MG63 (cell line): ENCODE measurements at places on chromosomes 4 and X. TPM values are rescaled to one million over a fixed set of nuclear protein-coding genes. Genes with fewer than 3 reads are reported as not detected.

DNA sequence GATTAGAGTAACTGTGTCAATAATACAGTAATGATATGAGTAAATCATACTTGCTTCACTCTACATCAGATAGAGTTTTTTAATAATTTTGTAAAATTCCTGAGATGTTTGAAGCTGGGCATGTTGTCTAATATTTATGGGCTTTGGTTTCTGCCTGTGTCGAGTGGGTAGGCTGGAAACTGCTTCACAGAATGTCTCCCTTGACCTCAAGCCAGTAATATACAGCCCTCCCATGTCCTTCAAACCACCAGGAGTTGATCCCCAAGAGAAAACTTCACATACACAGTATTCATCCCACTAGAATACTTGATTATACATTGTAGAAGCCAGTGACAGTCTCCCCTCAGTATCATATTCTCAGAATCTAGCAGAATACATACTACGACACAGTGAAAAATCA is 284.8 kb upstream of the TENM3 start:
- no peak for DNase-seq

DNA sequence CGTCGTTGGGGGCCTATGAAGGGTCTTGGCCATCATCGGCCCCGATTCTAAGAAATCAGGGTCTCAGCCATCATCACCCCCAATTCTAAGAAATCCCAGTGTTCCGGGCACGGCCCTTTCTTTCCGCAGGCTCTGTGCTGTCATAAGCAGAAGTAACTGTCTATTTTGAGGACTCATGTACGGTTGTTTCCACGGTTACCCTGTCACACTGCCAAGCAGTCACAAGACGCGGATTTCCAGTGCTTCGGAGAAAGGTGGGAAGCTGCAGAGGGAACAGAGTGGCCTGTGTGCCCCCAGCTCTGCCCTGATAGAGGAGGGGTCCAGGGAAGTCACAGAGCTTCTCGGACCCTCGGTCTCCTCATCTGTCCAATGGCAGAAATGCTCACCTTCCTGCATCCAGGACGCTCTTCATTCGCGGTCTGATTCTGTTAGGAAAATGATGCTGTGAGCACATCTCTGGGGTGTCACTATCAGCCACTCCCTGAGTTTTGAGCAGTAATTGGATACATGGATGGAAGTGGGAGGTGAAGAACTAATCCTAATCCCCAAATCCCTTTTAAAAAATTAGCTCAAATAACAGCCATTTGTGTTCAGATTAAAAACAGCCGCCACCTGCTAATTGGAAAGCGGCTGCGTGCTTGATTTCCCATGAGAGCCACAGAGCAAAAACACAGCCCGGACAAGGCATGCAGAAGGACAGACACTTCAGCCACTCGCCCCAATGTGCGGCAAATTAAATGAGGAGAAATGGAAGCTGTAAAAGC is 73.1 kb downstream of the WFS1 start:
- no peak for DNase-seq

DNA sequence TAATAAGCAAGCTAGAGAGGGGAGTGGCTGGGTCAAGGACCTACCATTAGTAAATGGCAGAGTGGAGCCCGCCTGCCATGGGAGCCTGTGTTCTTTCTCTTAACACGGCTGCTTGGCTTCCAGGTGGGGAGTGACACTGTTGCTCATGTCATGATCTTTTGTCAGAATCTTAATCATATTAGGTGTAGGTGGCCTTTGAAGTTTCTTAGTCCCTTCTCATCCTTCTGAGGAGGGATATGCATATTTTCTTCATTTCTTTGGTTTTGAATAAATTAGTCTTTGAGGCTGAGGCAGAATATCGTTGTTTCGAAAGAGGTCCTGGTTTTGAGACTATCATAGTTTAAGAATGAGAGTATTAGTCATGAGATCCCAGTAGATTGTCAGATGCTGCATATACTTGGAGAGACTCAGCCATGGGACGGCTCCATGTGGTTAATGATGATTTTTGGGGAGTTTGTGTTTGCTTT is 28.9 kb downstream of the SNX25 start:
- no peak for DNase-seq

The STPG2 gene
- not detected in 2 replicates for total RNA-seq

The TRMT2B gene
- 21.9 and 27.7 TPM in 2 replicates for total RNA-seq

GRCh38 chr4:149700272-149700671 is 115.4 kb downstream of the IQCM start:
- DNase-seq = no peak

The RAP2C gene
- total RNA-seq = 9.7 and 18.6 TPM in 2 replicates

DNA sequence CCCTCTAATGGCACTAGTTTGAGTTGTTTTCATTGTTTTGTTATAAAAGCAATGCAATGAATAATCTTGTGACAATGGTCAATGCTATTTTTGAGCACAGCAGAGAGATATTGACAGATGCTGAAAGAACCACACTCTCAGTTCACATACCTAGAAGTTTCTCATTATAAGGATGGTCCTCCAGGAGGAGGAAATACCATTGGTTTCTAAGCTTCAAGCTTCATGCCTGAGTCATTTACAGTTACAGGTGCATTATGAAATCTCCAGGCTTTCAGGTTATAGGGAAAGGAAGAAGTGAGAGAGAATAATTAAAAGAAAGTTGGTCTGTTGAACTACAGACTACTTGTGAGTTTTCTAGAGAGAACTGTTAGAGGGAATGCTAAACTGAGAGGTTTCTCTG is 75.3 kb downstream of the PWWP3B start:
- DNase-seq = no peak

GRCh38 chr4:11079171-11079570 is 349.5 kb downstream of the HS3ST1 start:
- no peak for DNase-seq

DNA sequence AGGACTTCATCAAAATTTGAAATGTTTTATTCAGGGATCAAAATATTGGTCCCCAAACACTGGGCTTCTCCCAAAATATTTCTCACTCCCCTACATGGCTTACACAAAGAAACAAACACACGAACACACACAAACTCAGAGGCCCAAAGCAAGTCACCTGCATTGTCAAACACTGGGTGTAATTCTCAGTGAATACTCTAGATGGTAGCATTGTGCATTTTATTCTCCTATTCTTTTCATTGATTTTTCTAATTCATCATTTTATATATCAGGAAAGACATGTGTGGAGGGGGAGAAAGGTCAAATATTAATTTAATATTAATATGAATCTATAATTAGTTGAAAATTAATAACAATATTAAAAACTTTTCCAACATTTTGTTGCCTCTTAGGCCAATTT is 72.3 kb upstream of the TNMD start:
- no peak for DNase-seq

The TNIP3 gene
- total RNA-seq = not detected in 2 replicates

DNA sequence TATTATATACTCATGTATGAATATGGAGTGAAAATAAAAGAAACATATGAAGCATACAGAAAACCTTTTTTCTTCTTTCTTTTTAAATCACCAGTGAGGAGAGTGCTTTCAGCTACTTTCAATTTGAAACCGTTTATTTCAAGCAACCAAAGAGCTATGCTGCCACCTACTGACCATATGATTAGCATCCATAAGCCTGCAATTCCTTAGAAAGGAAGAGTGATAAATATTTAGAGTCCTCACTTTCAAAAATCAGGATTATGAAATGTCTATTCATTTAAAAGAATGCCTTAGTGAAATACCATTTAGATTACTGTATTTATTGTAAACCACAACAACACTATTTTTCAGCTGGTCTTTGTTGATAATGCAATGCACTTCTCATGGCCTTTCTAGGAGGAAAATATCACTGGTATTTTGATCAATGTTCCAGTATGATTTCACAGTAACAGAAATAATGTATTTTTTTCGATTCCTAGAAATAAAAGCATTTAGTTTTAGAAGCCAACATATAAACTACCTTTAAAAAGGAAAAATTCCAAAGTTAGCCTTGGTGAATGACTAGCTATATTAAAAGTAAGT is 667.6 kb downstream of the PCDH18 start:
- DNase-seq = no peak

The PTPN13 gene
- total RNA-seq = 5.5 and 5.6 TPM in 2 replicates

The ATP8A1 gene
- total RNA-seq = 0.10 TPM in 1 of 2 replicates, not detected in the other

DNA sequence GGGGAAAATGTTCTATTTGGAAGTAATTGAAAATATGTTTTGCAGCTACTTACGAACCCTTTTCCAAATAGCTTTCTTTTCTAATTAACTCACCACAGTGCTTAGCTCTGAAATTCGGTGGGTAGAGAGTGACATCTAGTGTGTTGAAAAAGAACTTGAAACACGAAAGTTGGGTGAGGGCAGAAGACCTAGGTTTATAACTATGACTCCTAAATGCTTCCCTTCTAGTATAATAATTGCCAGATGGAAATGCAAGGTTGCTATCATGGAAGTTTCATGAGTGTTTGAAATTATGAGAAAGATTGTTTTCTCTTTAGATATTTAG is 77.3 kb upstream of the NOCT start:
- DNase-seq = no peak

The AREG gene
- not detected in 2 replicates for total RNA-seq

DNA sequence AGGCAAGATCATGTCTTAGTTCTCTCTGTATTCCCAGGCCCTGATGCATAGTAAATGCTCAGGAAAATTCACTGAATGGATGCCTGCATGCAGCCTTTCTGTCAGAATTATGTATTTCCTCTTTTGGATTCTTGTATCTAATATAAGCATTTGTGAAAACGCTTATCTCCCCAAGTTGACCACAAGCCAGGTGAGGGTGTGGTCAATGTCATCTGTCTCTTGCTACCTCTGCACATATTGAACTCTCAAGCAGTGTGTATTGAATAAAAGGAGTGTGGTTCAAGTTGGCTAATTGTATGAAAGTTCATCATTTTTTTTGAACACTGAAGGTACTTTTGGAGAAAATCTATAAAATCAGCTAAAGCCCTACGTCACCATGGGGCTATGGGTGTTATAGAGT is 84.3 kb downstream of the CNGA2 start:
- DNase-seq = no peak

GRCh38 chr4:36165631-36166005 is 78.7 kb downstream of the ARAP2 start:
- DNase-seq = no peak

GRCh38 chr4:55939421-55939820 is 9.3 kb upstream of the CEP135 start:
- DNase-seq = no peak

- DNase-seq = peak; percentile 63
Observed at GRCh38 chr4:141636082-141636770, at the start of gene IL15. IL15 (plus strand) TSS chr4:141636583; CDS start chr4:141719465, 82,882 bp downstream.

DNA sequence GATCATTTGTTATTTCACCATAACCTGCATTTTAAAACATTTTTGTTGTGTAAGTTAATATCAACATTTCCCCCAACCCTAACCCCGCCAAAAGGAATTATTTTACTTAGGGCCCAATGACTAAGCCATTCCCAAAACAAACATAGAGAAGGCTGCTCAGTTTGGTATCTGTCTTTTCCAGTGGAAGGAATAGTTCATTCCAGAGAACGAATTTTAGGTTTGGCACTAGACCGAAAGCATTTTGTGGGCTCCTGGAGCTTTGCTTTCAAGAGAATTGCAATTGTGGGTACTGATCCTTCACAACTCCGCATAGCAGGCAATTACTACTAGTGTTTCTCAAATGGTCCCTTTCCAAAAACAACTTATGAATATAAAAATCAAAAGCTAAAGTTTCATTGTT is 226.7 kb upstream of the MAD2L1 start:
- peak; percentile 30 for DNase-seq

The PDCL2 gene
- total RNA-seq = not detected in 2 replicates

DNA sequence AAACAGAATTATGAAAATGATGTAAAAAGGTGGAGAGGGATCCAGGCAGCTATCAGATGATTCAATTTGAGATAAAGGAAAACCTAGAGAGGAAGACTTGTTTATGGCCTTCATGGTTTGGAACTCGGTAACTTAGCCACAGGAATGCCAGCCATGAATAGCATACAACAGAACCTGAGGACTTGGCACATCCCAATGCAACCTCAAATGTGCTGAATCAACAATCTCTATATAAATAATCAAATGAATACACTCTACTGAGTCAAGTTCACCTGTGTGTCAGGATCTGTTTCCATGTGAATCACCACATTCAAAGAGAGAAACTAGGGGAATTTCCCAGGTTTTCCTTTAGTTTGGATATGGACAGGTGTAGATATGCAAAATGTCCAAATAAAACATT is 86.9 kb downstream of the MBNL3 start:
- no peak for DNase-seq

GRCh38 chr4:21512353-21512752 is 436.2 kb downstream of the KCNIP4 start:
- no peak for DNase-seq

DNA sequence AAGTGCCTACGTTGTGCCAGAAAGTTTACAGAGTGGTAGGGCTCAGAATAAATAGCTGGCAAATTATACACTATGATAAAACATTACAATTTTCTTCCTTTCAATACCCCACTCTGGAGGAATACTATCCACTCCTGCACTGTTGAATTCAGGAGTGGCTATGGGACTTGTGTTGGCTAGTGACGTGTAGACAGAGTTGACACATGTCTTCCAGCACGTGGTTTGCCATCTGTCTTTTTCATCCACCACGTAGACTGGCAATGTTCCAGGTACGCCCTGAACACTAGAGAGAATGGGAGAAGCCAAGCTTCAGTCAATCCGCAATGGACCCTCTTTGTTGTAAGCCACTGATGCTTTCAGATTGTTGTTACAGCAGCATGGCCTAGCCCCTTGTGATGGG is 168.8 kb upstream of the RBPJ start:
- no peak for DNase-seq

The SHROOM2 gene
- 0.39 and 1.6 TPM in 2 replicates for total RNA-seq

The HTRA3 gene
- 0.15 and 1.3 TPM in 2 replicates for total RNA-seq

DNA sequence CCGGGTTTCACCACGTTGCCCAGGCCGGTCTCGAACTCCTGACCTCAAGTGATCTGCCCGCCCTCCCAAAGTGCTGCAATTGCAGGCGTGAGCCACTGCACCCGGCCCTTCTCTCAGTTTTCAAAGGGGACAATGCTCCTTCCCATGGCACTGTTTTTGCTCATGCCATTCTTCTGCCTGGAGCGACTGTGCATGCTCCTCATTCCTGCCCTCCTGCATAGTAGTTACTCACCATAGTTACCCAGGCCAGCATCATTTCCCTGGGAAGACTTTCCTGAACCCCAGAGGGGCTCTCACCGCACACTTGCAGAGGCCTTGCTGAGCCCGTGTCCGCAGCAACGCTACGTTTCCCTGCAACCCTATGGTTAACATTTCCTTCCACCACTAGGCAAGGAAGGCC is 3.3 kb upstream of the CXCL9 start:
- DNase-seq = no peak

DNA sequence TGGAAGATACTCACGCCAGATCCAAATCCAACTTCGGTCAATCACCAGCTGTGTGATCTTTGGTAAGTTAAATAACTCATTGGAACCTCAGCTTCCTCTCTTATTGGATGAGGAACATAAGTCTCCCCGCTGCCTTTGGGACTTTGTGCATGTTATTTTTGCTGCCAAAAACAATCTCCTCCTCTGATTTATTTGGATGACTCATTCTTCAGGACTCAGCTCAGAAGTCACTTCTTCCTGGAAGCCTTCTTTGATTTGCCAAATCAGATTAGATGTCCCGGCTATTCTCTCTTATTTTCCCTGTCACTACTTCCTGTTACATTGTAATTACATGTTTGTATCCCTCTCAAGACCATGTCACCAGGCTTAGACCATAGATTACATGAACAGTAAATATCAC is 138.0 kb upstream of the BOD1L1 start:
- DNase-seq = peak; percentile 1

The EIF4E gene
- 81.2 and 236 TPM in 2 replicates for total RNA-seq
